ENCODE measurements at places on chromosomes 7 and 10.

GRCh38 chr7:2799253-2799652 lies 44.9 kb downstream of the GNA12 start:
- no peak for DNase-seq

DNA sequence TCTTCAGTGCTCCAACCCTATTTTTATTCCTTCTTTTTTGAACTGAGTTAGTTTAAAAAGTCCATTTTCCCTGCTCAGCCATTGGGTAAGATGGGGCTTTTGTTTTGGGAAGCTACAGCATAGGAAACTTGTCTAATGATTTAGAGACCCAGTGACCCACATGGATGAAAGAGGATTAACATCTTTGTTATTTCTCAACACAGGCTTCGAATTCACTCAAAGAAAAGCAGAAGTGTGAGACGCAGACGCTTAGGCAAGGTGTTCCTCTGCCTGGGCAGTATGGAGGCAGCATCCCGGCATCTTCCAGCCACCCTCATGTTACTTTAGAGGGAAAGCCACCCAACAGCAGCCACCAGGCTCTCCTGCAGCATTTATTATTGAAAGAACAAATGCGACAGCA lies 152.0 kb downstream of the HDAC9 start:
- no peak for DNase-seq

DNA sequence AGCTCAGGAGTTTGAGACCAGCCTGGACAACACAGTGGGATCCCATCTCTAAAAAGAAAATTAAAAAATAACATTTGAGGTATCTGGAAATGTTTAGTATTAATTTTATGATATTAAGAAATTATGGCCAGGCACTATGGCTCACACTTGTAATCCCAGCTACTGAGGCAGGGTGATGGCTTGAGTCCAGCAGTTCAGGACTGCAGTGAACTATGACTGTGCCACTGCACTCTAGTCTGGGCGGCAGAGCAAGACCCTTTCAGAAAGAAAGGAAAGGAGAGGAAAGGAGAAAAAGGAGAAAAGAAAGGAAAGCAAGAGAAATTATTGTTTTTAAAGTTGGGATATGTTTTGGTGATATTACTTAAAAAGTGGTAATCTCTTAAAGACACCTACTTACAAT lies 2.5 kb upstream of the CCDC186 start:
- DNase-seq, result no peak

DNA sequence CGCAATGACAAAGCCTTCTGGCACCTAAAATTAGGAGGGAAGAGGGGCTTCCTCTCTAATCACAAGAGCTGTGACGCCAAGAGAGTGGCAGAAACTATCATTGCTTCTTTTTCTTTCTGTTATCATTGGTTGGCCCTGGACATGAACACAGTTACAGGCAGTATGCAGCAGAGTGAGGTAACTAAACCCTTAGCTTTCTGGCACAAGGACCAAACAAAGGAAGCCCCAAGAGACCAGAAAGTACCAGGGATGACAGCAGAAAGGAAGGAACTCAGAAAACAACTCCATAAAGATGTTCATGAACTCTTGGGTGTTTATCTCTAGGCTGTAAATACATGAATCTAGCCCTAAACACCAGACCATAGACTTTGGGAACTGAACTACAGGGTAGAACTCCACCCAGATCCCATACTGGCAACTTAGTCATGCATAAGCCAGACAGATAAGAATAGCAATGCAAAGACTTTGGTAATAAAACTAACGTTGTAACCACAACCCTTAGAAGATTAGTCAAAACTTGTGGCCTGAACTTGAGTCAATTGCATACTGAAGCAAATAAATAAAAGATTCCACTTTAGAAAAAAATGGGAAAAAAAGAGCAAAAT lies 195.7 kb upstream of the PTN start:
- DNase-seq, result no peak

DNA sequence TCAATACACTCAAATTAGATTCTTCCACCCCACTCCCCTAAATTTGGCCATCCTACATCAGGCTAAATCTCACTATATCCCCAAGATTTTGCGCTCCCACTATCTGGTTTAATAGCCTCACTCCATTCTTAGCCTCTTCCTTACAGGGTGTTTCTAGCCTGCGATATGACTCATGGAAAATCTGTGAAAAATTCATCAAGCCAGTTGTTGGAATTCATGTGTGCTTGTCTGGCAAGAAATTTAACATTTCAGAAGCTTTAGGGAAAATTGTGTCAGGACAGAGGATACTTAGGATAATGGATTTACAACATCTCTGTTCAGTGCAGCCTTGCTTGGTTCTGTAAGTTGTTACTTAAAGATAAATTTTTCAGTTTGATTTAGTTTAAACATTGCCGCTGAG lies 1249.9 kb upstream of the AUTS2 start:
- DNase-seq, result no peak

Data from activated CD8-positive, alpha-beta T cell treated with anti-CD3 and anti-CD28 coated beads for 36 hours (primary cell).